ENCODE measurements at places on chromosomes 12 and 14.
A peak's percentile ranks its signal among the peaks of the same experiment; 100 is the strongest.

DNA sequence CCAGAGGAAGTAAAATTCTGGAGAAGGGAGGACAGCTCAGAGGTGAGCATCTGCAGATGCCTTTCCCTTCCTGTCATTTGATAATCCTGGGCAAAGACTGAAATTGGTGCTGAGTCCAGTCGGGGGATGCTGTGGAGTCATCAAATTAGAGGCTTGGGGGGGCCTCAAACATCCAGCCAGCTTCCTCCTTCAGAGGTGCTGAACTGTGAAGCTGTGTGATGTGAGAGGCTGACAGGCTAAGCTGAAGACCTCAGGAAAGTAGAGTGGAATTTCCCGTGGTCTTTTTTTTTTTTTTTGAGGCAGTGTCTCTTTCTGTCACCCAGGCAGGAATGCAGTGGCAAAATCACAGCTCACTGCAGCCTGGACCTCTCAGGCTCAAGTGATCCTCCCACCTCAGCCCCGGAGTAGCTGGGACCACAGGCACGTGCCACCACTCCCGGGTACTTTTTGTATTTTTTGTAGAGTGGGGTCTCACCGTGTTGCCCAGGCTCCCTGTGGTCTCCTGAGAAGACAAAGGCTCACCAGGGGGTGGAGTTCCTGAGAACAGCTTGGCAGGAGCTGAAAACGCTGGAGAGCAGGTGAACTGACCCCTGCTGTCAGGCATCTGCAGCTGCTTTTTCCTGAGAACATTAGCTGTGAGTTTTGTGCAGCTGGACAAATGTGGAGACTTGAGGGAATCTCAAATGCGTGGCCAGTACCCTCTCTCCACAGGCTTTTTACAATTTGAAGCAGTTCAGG is 6.1 kb upstream of the TCL1B start:
- DNase-seq: peak; percentile 34

GRCh38 chr12:575948-576614 is 87.2 kb downstream of the NINJ2 start:
- DNase-seq: peak; percentile 95

GRCh38 chr14:57501039-57501557 is 7.4 kb upstream of the CCDC198 start:
- DNase-seq: no peak

DNA sequence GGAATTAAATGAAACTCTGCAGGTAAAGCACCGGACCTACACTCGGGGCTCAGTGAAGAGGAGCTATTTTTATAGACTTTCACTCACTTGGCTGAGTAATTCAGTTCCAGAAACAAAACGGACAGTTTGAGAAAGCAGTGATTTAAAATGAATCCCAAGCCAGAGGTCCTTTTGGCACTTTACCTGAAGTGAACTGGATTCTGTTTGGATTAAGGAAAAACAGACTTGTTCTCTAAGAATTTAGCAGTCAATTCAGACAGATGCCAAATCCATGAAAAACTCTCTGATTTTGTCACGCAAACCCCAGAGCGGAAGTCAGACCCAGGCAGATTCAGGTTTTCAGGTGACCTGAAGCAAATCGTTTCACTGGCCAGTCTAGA is 4.9 kb upstream of the VASH1 start:
- no peak for DNase-seq

DNA sequence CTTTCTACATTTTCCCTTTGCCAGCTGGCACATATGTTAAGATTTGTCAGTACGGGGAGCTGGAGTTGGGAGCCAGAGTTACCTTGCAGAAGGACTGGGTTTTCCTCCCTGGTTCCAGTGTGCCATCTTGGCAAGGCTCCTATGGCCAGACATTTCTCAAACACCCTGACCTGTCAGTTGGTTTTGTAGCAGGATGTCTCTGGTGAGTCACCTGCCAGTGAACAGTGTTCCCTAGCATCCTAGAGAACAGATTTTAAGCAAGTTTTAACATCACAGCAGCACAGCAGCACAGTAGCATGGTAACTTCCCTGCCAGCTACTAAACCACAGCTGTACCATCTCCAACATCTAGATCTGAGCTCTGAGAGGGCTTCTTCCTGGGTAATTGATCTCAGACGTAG is 26.2 kb upstream of the KTN1 start:
- DNase-seq: no peak

DNA sequence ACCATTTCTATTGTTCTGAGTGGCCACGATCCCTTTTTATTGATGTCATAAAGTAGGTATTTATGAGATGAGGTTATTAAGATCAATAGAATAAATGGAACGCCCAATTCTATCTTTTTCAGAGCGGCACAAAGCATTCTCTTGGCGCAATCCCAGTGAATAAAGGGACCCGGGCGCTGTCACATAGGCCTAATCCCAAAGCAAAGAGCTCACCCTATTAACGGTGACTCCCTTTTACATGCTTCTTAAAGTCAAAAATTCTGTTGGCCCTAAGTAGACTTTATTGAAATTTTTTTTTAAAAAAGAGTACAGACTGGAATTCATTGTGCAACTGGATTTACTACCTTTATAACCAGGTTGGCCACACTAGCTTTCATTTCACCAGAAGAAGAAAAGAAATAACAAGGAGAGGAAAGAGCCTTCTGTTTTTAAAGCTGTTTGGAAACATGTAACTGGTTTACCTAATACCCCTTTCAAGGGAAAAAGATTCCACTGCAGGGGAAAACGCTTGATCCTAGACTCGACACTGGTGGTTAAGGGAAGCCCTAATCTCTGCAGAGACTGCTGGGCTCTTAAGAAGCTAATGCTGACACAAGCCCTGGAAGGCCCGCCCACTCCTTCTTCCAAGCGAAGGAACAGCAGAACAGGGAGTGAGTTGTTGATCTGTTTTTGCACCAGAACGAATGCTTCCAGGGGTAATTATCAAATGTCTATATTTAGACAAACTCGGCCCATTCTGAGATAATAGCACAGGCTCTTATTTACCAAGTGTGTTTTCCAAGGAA is 381.2 kb downstream of the BCL11B start:
- DNase-seq: no peak

DNA sequence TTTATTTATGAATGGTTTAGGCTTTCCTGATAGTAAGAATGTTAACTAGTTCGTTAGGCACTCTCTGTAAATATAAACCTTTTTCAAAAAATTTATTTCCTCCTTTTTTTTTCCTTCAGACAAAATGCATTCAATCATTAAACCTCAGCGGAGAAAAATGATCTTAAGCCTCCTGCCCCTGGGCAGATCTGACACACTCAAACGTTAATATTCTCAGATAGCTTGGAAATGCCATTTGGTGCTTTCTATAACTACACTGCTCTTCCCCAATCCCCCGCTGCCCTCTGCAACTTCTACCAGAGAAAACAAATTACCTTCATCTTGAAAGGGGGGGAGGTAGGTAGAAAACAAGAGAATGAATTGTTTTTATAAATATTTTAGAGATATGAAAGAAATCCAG is 521.2 kb downstream of the MED13L start:
- no peak for DNase-seq

- DNase-seq: peak; percentile 28
Observed at GRCh38 chr12:79689477-79690141, 1.2 kb downstream of the PAWR start.

GRCh38 chr12:80710727-80711449 is 3.5 kb downstream of the MYF6 start:
- DNase-seq: no peak

DNA sequence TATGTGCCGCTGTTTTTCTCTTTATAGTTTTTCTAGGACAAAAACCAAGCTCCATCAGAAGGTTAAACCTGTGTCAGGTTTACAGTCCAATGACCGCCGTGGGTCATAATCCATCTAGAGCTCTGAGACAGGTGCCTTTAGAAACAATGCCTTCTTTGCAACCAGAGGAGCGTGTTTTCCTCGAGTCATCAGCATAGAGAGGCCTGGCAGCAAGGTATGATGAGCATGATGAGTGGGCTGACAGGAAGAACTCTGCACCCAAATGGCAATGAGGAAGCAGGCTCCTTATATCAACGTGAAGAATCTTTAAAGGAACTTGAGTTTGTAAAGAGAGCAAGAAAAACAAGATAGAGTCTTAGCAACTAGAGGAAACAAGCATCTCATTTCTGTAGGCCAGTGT is 60.5 kb upstream of the NUDT4 start:
- no peak for DNase-seq

- DNase-seq: no peak
Observed at GRCh38 chr12:131129839-131130238, 176.1 kb downstream of the ADGRD1 start.

DNA sequence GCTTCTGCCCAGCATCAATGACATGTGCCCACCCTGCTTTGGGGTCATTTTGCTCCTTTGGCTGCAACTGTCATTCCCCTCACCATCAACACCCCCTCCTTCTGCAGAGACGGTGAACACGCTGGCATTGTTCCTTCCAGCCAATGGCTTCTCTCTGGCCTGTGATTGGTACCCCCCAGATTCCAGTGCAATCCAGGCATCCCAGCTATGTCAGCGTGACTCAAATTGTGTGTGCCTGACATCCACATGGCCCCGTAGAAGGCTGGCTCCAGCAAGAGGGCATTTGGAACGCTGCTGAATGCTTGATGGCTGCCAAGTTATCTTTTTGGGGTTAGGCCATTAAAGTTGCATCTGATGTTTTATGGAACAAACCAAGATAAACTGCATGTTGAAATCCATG is 21.0 kb upstream of the CCND2 start:
- no peak for DNase-seq

DNA sequence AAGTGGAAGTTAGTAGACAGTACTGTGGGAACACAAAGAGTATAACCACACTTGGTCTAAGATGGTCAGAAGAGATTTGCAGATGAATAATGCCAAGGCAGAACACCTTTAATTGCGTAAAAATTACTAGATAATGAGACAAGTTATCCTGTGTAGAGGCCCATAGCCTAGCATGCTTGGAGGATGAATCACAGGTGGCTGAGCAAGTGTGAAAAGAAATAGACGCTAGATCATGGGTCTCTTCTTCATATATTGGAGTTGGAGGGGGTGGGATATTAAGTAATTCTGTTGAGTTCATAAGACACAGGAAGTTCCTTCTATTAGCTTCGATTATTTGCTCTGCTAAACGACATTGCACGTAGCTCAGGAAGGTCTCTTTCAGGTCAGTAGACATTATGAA is 454.3 kb upstream of the LMO3 start:
- no peak for DNase-seq

- DNase-seq: no peak
Observed at GRCh38 chr12:56469007-56469930, 891 bp downstream of the SPRYD4 start.

GRCh38 chr12:112380663-112381405 is 1.4 kb downstream of the HECTD4 start:
- no peak for DNase-seq

DNA sequence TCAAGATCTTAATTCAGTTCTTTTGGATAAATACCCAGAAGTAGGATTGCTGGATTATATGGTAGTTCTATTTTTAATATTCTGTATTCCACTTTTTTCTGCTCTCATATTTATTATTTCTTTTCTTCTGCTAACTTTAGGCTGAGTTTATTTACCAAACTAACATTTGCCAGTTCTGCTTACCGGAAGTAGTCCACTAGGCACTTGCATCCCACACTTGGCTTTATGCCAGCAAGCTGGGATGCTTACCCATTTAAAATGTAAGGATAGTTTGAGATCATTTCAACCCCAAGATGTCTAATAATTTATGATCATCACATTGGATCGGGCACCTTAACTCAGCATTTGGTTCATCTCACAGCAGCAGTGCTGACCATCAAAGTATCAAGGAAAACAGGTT is 96.8 kb downstream of the PIK3C2G start:
- DNase-seq: no peak

GRCh38 chr14:38255408-38255672 is 553 bp downstream of the CLEC14A start:
- no peak for DNase-seq

DNA sequence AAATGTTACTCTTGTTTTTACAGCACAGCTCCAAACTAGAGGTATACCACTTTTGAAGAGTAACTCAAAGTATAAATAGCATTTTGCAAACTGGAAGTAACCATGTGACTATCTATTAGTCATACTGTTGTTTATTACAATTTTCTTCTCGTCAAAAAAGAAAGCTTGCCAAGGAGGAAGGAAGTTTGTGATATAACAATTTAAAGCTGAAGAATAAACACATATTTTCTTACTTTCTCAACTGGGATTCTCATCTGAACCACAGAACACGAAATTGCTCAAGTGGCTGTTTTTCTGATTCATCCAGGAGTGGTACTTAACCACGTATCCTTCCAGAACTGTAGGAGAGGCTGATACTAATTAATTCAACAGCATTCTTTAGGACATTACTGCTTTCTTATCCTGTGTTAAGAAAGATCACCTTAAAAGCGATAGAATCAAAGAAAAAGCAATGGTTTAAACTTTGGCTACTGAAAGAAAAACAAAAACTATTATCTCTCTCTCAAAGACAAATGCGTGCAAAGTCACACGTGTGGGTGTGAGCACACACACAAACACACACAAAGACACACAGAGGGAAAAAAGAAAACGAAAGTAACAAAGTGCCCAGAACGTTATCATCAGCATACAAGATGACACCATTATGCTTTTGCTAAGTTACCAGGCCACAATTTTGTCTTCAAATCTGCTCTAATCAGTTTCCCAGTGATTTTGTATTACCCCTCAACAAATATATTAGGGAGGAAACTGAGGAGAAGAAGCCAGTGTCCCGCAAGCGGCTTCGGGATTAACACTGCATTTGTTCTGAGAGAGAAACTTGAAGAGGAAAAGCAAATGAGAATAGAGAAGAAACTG is at the start of gene CLEC2B:
Gene CLEC2B, minus strand, starts transcription at position 48 of the 855 bp plus-strand sequence.
- no peak for DNase-seq

DNA sequence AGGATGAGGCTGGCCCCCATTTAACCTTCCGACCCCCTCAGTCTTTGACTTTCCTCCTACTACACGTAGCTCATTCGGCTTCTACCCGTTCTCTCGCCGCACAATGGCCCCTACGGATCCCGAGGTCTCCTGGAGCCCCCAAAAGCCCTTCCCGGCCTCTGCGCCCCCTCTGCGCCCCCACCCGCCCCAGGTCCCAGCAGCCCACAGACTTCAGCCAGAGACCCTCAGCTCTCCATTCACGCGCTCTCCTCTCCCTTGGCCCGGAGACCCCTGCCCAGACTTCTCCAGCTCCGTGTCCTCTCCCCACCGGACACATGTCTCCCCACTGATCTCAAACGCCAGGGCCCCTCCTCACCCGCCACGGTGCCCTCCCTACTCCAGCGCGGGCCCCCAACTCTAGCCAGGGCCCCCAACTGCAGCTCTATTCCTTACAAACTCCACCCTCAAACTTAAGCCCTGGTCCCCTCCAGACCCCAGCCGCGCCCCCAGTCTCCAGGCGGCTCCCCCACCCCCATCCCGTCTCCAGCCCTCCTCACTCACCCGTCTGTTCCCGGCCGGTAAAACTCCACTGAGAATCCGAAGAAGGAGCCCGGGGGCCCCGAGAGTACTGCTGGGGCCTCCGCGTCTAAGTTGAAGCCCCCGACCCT is 502 bp downstream of the ITGA5 start:
- DNase-seq: no peak

All from GM19239 (cell line).